Thoracic aorta (tissue), 2 donors: ENCODE measurements at places on chromosomes 3 and 15. TPM values are rescaled to one million over a fixed set of nuclear protein-coding genes. Genes with fewer than 3 reads are reported as not detected.

The CCR1 gene
- 27.7 TPM for total RNA-seq

- H3K36me3 ChIP-seq, result no peaks in the 10 kb centered on the region
- no peaks in the 10 kb centered on the region for H3K4me1 ChIP-seq
- DNase-seq, result no peak
- no peaks in the 10 kb centered on the region for H3K27me3 ChIP-seq
These were observed 77.2 kb downstream of the KBTBD8 start for GRCh38 chr3:67075295-67075694.

GRCh38 chr15:39583596-39584265 is 2.9 kb downstream of the THBS1 start:
- H3K27me3 ChIP-seq, result no peaks in the 10 kb centered on the region
- peak overlapping the region; percentile 74 for H3K4me3 ChIP-seq
- peaks cover 5% of the 10 kb centered on the region for H3K36me3 ChIP-seq
- H3K4me1 ChIP-seq, result peaks cover 24% of the 10 kb centered on the region
- no peak for DNase-seq

DNA sequence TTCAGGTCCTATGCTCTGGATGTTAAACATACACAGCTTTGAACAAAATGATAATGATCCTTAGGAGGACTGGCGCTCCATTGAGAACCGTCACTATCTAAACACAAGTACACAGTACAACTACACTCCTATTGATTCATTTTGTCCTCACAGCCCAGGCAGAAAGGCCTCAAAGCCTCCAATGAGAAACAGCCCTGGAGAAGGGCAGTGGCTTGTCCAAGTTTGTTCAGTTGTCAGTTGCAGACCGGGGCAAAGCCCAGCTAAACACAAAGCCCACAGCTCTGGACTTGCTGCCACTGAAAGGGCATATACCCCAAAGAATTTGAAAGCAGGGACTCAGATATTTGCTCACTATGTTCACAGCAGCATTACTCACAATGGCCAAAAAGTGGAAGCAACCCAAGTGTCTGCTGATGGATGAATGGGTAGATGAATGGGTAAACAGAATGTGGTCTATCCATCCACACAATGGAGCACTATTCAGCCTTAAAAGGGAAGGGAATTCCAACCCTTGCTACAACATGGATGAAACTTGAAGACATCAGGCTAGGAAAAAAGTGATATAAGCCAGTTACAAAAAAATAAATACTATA is 34.7 kb downstream of the NUP210 start:
- H3K4me1 ChIP-seq, result peaks cover 11% of the 10 kb centered on the region
- no peaks in the 10 kb centered on the region for H3K36me3 ChIP-seq
- H3K4me3 ChIP-seq, result no peak overlapping the region
- no peaks in the 10 kb centered on the region for H3K27me3 ChIP-seq

DNA sequence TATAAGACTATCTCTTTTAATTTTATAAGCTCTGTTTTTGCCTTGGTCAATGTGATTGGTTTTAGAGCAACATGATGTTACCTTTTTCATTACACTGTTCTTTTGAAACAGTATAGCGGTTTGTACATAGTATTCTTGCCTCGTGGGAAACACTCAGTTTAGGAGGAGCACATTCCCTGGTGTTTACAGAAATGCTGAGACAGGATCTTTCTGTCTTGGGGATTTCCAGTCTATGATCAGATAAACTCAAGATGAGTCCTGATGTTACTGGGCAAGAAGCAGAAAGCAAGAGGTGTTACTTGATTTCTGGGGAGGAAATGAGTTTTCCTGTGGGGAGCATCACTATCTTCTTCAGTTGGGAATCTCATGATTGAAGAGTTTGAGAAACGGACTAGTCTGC is 2.5 kb downstream of the TMEM266 start:
- H3K4me1 ChIP-seq, result peaks cover 9% of the 10 kb centered on the region
- no peak overlapping the region for H3K4me3 ChIP-seq
- H3K36me3 ChIP-seq, result no peaks in the 10 kb centered on the region
- H3K27me3 ChIP-seq, result no peaks in the 10 kb centered on the region
- DNase-seq, result no peak
- no peak overlapping the region for H3K27ac ChIP-seq

The RTP3 gene
- not detected for total RNA-seq

The CATSPER2 gene
- 5.2 TPM for total RNA-seq

The MORC1 gene
- total RNA-seq, result not detected

The CFAP91 gene
- 11.4 TPM for total RNA-seq

The NT5DC2 gene
- 83.4 TPM for total RNA-seq

DNA sequence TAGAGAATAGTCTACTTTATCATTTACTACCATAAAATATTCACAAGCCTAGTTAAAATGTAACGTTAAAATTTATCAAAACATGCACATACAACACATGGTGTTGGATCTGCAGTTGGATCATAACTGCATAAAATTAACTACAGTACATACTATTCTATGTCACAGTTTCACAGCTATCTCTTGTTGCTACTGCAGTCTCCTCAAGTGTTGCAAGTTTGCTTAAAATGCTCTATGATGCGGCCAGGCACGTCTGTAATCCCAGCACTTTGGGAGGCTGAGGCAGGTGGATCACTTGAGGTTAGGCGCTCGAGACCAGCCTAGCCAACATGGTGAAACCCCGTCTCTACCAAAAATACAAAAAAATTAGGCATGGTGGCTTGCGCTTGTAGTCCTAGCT is 10.3 kb downstream of the PPP1R2 start:
- H3K36me3 ChIP-seq, result no peaks in the 10 kb centered on the region
- no peak for DNase-seq
- H3K4me1 ChIP-seq, result no peaks in the 10 kb centered on the region
- H3K27me3 ChIP-seq, result no peaks in the 10 kb centered on the region

The MEGF11 gene
- not detected for total RNA-seq

GRCh38 chr3:22980346-22980745 is 222.8 kb upstream of the UBE2E2 start:
- H3K36me3 ChIP-seq, result no peaks in the 10 kb centered on the region
- no peaks in the 10 kb centered on the region for H3K27me3 ChIP-seq
- H3K4me1 ChIP-seq, result no peaks in the 10 kb centered on the region
- no peak overlapping the region for H3K4me3 ChIP-seq

DNA sequence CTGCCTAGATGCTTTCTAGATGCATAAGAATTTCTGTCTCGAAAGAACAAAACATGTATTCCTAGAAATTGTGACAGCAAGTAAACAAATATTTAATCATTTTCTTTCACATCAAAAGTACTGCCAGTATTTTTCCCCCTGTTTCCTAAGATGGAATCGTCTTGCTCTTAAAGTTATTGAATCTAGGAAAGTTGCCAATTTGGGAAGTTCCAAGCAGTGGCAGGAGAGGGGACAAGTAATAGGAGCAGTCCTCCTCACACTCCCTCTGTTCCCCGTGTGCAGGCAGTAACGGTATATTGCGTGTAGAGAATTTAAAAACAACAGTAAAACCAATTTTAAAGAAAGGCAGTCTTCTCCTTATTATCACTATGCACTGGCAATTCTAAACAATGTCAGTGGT is 619.8 kb downstream of the TBL1XR1 start:
- H3K36me3 ChIP-seq, result no peaks in the 10 kb centered on the region
- DNase-seq, result no peak
- H3K27ac ChIP-seq, result no peak overlapping the region
- no peaks in the 10 kb centered on the region for H3K27me3 ChIP-seq

- H3K36me3 ChIP-seq, result no peaks in the 10 kb centered on the region
- no peak for DNase-seq
- no peak overlapping the region for H3K27ac ChIP-seq
- H3K27me3 ChIP-seq, result no peaks in the 10 kb centered on the region
These were observed 167.6 kb downstream of the RAB11A start for GRCh38 chr15:66036859-66037258.

The ZNF860 gene
- 0.81 TPM for total RNA-seq

- no peak for DNase-seq
- H3K27ac ChIP-seq, result no peak overlapping the region
- H3K27me3 ChIP-seq, result no peaks in the 10 kb centered on the region
- no peaks in the 10 kb centered on the region for H3K36me3 ChIP-seq
- no peaks in the 10 kb centered on the region for H3K4me1 ChIP-seq
These were observed 138.9 kb downstream of the APBA2 start for GRCh38 chr15:29024662-29025061.
